ENCODE measurements at places on chromosomes 1 and 21.

GRCh38 chr1:2494323-2494693 is 18.2 kb downstream of the PLCH2 start:
- DNase-seq = no peak

DNA sequence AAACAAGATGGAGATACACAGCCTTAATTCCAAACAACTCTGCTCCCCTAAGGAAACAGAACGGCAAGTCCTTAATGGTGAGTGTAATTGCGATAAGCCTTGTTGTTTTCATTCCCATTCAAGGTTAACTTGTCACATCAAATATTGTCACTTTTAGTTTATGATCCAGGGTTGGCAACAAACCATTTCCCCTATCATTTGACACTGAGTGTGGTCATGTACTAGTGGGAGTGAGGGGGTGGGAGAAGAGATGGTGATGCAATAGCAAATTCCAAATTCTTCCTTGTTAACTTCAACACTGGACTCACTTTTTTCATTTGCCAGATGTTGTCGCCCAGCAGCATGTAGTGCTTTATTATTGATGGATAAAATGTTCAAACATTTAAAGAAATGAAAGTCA is 140.4 kb downstream of the ZNF326 start:
- DNase-seq = peak; percentile 53

- peak; percentile 99 for DNase-seq
These were observed 15.7 kb downstream of the MATN1 start for GRCh38 chr1:30707412-30708360.

- peak; percentile 58 for DNase-seq
These were observed 189.4 kb upstream of the PALMD start for GRCh38 chr1:99456536-99456935.

DNA sequence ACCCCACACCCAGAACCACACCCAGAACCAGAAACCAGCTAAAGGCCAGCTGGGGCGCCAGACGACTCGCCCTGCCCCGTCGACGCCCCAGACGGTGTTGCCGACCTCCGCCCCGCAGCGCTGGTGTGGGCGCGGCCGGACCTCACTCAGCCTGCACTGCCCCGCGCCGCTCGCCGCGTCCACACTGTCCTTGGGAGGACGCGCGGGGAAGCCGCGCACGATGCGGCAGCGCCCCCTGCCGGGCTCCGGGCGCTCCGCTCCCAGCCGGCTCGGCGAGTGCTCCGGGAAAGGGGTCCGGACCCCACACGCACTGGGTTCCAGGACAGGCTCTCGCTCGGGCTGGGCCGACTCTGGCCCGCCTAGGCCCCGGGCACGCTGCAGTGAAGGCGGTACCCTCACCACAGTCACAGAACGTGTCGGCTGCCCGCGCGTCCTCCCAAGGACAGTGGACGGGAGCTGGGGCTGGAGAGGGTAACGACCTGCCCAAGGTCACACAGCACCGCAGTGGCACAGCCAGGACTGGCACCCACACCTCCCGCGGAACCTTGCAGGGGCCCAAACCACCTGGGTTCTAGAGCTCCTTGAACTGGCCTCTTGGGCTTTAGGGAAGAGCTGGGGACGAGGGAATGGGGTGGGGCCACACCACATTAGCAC is 90.2 kb downstream of the DMRTA2 start:
- no peak for DNase-seq

- DNase-seq = no peak
These were observed 552.1 kb downstream of the LMO4 start for GRCh38 chr1:87880764-87881163.

All from NCI-H82 (cell line).